ENCODE measurements at places on chromosomes 11 and 22. TPM values are rescaled to one million over a fixed set of nuclear protein-coding genes. Genes with fewer than 3 reads are reported as not detected.

Gene OR8D1
- total RNA-seq: not detected

Gene CLMP
- 0.05 TPM for total RNA-seq

Gene NCF4
- 15.7 TPM for total RNA-seq

Gene VSIG10L2
- total RNA-seq: not detected

Gene STK33
- 0.11 TPM for total RNA-seq

Gene DEUP1
- total RNA-seq: not detected

Gene RTN4RL2
- not detected for total RNA-seq

Gene CCDC89
- not detected for total RNA-seq

Gene GGTLC3
- not detected for total RNA-seq

Gene MOGAT2
- not detected for total RNA-seq

Gene SCGB1D2
- total RNA-seq: not detected

Gene LIF
- total RNA-seq: 932 TPM

Gene DCHS1
- 0.51 TPM for total RNA-seq

Gene DGCR8
- total RNA-seq: 63.1 TPM

Gene NXPE2
- not detected for total RNA-seq

Gene DRD4
- total RNA-seq: 0.18 TPM

Gene PPME1
- total RNA-seq: 67.5 TPM

Gene OR8H3
- not detected for total RNA-seq

Gene ANO9
- total RNA-seq: 36.9 TPM

Gene OR10S1
- not detected for total RNA-seq

Gene OR52E8
- total RNA-seq: not detected

Gene OR51B4
- not detected for total RNA-seq

Gene PTGDR2
- 0.32 TPM for total RNA-seq

Gene CD6
- total RNA-seq: 308 TPM

Gene RAC2
- total RNA-seq: 499 TPM

Gene PLXNB2
- 11.1 TPM for total RNA-seq

Gene KBTBD4
- total RNA-seq: 15.3 TPM

Gene TEX12
- total RNA-seq: not detected

Gene MYO7A
- 0.30 TPM for total RNA-seq

Gene MAJIN
- not detected for total RNA-seq

Gene CYP2D6
- 3.6 TPM for total RNA-seq

Gene TEX54
- total RNA-seq: not detected

Gene GVQW3
- total RNA-seq: 4.3 TPM

Gene RBM4B
- 18.4 TPM for total RNA-seq

Gene SLC25A18
- not detected for total RNA-seq

Gene RAB38
- total RNA-seq: 2.0 TPM

Gene ST14
- 0.14 TPM for total RNA-seq

Gene SSTR3
- total RNA-seq: 0.64 TPM

Gene WNT11
- total RNA-seq: 0.91 TPM

Gene GALNT18
- 5.0 TPM for total RNA-seq

Gene CD3E
- 518 TPM for total RNA-seq

Gene KLHL35
- total RNA-seq: 1.6 TPM

Gene MPZL3
- 49.7 TPM for total RNA-seq

Gene KCNJ1
- not detected for total RNA-seq

Gene SCGB1A1
- not detected for total RNA-seq

Gene FJX1
- 0.09 TPM for total RNA-seq

Gene UVRAG
- total RNA-seq: 23.3 TPM

Gene KCNQ1
- total RNA-seq: 4.0 TPM

Gene TMA7B
- 1.7 TPM for total RNA-seq

Gene SEPTIN5
- 0.71 TPM for total RNA-seq

Gene SPDYC
- total RNA-seq: not detected

Gene GSTT4
- total RNA-seq: not detected

Gene CHST1
- 0.34 TPM for total RNA-seq

Gene CNTN5
- total RNA-seq: not detected

Gene SLC22A6
- total RNA-seq: not detected

Gene HOATZ
- not detected for total RNA-seq

Gene NXPE1
- not detected for total RNA-seq

Gene LGALS12
- total RNA-seq: 1.4 TPM

Gene HEPHL1
- total RNA-seq: not detected

Measured in activated T-helper 2 cell treated with anti-CD3 and anti-CD28 coated beads, Interferon-gamma antibody, Interleukin-2, Interleukin-4, amounts not matched to agents 10 μg/mL and 5 μg/mL and 100 μg/mL, durations not matched to agents 14 hours and 24 hours and 36 hours (primary cell).